ENCODE measurements at places on chromosomes 1 and 21.
A peak's percentile ranks its signal among the peaks of the same experiment; 100 is the strongest.

- H3K36me3 ChIP-seq, result no peaks in the 10 kb centered on the region
- no peaks in the 10 kb centered on the region for H3K4me1 ChIP-seq
- no peak overlapping the region for H3K4me3 ChIP-seq
- peak overlapping the region; percentile 79 for H3K27ac ChIP-seq
Measured at GRCh38 chr1:157147906-157148700, 9.9 kb upstream of the ETV3 start.

- H3K27me3 ChIP-seq, result peaks cover 1% of the 10 kb centered on the region
- no peak for DNase-seq
- no peaks in the 10 kb centered on the region for H3K4me1 ChIP-seq
- no peaks in the 10 kb centered on the region for H3K36me3 ChIP-seq
- no peak overlapping the region for H3K4me3 ChIP-seq
- no peak overlapping the region for H3K27ac ChIP-seq
Measured at GRCh38 chr21:40257342-40257741, 390.1 kb downstream of the PCP4 start.

GRCh38 chr1:65210325-65210724 is 62.3 kb downstream of the AK4 start:
- no peak overlapping the region for H3K4me3 ChIP-seq
- no peaks in the 10 kb centered on the region for H3K36me3 ChIP-seq
- no peak overlapping the region for H3K27ac ChIP-seq

- H3K4me1 ChIP-seq, result peaks cover 69% of the 10 kb centered on the region
- H3K27me3 ChIP-seq, result no peaks in the 10 kb centered on the region
- peak overlapping the region; percentile 98 for H3K27ac ChIP-seq
Measured at GRCh38 chr1:248860007-248860406, 1.1 kb upstream of the ZNF692 start.

DNA sequence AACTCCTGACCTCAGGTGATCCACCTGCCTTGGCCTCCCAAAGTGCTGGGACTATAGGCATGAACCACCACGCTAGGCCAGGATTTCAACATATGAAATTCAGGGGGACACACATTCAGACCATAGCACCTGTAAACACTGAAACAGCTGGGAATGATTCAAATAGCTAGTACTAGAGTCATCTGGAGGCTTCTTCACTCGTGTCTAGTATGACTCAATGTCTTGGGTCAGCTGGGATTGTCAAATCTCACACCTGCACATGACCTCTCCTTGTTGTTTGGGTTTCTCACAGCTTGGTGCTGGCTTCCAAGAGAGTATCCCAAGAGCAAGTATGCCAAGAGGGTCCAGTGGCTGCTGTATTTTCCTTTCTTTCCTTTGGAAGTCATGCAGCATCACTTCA is 75.1 kb downstream of the PGM1 start:
- DNase-seq, result no peak
- no peaks in the 10 kb centered on the region for H3K4me1 ChIP-seq
- H3K36me3 ChIP-seq, result peaks cover 7% of the 10 kb centered on the region
- H3K27ac ChIP-seq, result no peak overlapping the region
- no peaks in the 10 kb centered on the region for H3K27me3 ChIP-seq

DNA sequence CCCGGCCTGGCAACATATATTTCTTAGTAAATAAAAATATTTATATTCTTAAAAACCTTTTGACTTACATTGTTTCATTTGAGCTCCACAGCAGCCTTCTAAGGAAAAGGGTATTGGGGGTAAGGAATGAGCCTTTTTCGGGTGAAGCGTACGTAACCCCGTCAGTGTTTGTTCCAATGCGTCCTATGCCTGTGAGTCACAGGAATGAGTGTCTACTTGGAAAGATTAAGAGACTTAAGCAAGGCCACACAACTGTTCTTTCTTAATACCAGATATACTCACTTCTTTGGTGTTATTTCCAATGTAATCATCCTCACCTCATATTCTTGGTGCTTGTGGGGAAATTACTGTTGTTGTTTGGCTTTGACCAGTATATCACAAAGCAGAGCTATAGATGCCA is 22.7 kb downstream of the WDTC1 start:
- no peak overlapping the region for H3K4me3 ChIP-seq
- H3K36me3 ChIP-seq, result peaks cover 9% of the 10 kb centered on the region
- H3K27me3 ChIP-seq, result no peaks in the 10 kb centered on the region
- H3K27ac ChIP-seq, result no peak overlapping the region
- H3K4me1 ChIP-seq, result peaks cover 60% of the 10 kb centered on the region
- DNase-seq, result no peak

- no peaks in the 10 kb centered on the region for H3K27me3 ChIP-seq
- H3K4me1 ChIP-seq, result peaks cover 58% of the 10 kb centered on the region
- H3K4me3 ChIP-seq, result peak overlapping the region; percentile 96
- H3K27ac ChIP-seq, result peak overlapping the region; percentile 91
Measured at GRCh38 chr21:34075760-34076660, 2.6 kb downstream of the MRPS6 start.

DNA sequence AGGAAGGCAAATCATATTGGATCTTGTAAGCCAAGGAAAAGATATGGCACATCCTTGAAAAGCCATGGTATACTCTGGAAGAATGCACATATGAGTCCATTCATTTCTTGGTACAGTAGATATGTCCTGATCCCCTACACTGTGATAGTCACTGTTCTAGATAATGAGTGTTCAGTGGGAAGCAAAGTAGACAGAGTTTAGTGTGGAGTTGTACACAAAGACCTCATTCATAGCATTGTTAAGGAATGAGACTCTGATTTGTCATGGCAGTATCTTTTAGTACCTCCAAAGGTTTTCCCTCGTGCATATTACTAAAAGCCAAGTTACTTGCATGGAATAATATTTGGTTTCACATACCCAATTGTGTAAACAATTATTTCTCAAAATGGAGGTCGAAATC is 204.7 kb downstream of the NFIA start:
- H3K4me3 ChIP-seq, result no peak overlapping the region
- DNase-seq, result no peak
- no peak overlapping the region for H3K27ac ChIP-seq
- H3K4me1 ChIP-seq, result no peaks in the 10 kb centered on the region
- H3K36me3 ChIP-seq, result no peaks in the 10 kb centered on the region
- H3K27me3 ChIP-seq, result no peaks in the 10 kb centered on the region

GRCh38 chr1:229438021-229438420 is 4.1 kb upstream of the ACTA1 start:
- H3K4me3 ChIP-seq, result no peak overlapping the region
- no peak overlapping the region for H3K27ac ChIP-seq
- peaks cover 4% of the 10 kb centered on the region for H3K36me3 ChIP-seq
- peaks cover 7% of the 10 kb centered on the region for H3K27me3 ChIP-seq
- H3K4me1 ChIP-seq, result peaks cover 6% of the 10 kb centered on the region

- H3K27me3 ChIP-seq, result peaks cover 36% of the 10 kb centered on the region
- H3K36me3 ChIP-seq, result no peaks in the 10 kb centered on the region
- H3K4me3 ChIP-seq, result no peak overlapping the region
- no peak for DNase-seq
- H3K4me1 ChIP-seq, result no peaks in the 10 kb centered on the region
Measured at GRCh38 chr21:38261851-38262250, 5.1 kb downstream of the KCNJ15 start.
